ENCODE measurements at places on chromosomes 2 and 18.

- no peak for DNase-seq
These were observed 301.5 kb downstream of the PIEZO2 start for GRCh38 chr18:10847907-10848306.

DNA sequence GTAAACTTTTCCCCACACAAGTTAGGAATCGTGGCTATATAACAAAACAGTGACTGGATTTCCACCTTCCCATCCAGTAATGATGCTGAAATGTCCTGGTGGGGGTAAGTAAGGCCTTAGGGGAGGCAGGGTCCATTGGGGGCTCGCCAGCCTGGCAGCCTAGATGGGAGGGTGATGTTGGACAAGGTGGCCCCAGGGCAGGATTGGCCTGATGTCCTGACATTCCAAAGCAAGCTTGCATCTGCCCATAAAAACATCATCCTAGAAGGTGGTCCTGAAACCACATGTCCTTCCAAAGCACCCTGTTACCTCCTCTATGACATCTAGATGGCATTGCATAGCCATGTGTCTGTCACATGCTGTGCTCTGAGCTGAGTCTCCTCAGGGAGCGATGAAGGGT is 54.1 kb upstream of the RAB6C start:
- no peak for DNase-seq

GRCh38 chr2:78351208-78351607 is 674.3 kb upstream of the REG3G start:
- no peak for DNase-seq

DNA sequence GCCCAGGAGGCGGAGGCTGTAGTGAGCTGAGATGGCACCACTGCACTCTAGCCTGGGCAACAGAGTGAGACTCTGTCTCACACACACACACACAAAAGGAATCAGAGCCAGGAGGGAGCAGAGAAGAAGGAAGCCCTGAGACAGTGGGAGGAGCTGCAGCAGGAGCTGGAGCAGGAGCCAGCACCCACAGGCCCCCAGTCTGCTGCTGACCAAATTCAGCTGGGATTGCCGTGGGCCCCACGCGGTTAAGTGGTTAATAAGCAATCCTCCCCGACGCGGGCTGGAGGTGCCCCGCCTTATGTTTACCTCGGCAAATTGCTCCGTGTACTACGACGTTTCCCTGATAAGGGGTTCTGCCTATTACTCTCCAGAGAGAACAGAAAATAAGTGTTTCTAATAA is 265.3 kb downstream of the TWIST2 start:
- DNase-seq: no peak

GRCh38 chr2:239654266-239654665 is 253.4 kb upstream of the HDAC4 start:
- DNase-seq: no peak

DNA sequence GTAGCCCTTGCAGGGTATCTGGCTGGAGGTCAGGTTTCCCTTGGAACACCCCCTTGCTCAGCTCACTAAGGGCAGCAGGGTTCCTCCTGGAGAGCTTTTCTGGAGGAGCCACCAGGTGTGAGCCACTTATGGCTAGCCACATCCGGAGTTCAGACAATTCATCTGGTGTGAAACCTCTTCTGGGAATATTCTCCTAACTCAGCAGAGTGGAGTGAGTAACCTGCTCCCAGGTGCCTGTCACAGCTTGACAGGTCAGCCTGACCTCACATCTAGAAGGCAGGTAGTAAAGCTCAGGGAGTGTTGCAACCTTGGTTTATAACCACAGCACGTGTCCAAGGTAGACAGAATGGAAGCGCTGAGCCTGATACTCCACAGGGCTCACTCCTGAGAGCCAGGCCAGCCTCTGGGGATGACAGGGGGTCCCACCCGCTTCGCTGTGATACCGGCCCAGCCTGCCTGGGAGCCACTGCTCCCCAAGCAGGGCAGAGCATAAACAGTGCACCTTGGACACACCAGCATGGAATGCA is 62.6 kb upstream of the TGFA start:
- no peak for DNase-seq

All from amniotic stem cell (primary cell).